ENCODE measurements at places on chromosomes 6 and 20.

- no peak for DNase-seq
These were observed 231.1 kb downstream of the SOX4 start for GRCh38 chr6:21824431-21825177.

DNA sequence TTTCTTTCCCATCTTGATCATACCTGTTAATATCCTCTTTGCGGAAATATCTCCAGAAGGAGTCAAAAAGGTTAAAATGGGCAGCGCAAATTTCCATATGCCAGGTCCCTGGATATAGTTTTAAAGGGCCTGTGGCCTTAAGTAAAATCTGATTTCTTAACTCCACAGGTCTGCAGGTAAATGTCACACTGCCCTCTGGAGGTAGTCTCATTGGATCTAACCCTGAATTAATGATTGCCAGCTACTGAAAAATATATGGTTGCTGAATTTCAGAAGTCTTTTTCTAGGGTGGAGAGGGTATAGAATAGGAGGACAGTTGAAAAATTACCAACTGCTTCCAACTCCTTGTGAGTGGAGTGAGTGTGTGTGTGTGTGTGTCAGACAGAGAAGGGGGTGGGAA, 8.5 kb downstream of the MOXD1 start:
- no peak for DNase-seq

GRCh38 chr6:146913842-146914488, 290.3 kb upstream of the STXBP5 start:
- DNase-seq = no peak

GRCh38 chr20:17605131-17605660, 35.3 kb downstream of the DSTN start:
- no peak for DNase-seq

- no peak for DNase-seq
These were observed 83.4 kb downstream of the TSHZ2 start for GRCh38 chr20:53055367-53056067.

DNA sequence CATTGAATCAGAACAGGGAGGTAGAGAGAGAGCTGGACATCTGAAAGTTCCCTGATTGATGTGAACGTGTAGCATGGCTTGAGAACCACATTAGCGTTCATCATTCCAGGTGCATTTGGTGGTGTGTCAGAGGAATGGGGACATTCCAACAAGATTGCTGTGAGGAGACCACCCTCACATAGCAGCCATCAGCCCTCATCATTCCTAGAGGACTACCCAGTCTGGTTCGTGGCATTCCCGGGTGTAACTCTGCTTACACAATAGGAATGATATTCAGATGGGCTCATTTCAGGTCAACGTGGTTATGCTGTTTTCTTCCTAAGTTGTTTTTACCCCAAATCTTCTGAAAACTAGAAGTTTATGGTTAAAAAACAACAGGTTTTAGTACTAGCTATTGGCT, 62.2 kb upstream of the KLHL31 start:
- DNase-seq = no peak

GRCh38 chr6:56510984-56511531, 131.6 kb downstream of the DST start:
- no peak for DNase-seq

- DNase-seq = no peak
These were observed 65.1 kb downstream of the PLG start for GRCh38 chr6:160766989-160767646.

Data from NCI-H1694 treated with DMSO at 0.1 percent for 48 hours (cell line).